ENCODE measurements at places on chromosomes 11 and 22.

DNA sequence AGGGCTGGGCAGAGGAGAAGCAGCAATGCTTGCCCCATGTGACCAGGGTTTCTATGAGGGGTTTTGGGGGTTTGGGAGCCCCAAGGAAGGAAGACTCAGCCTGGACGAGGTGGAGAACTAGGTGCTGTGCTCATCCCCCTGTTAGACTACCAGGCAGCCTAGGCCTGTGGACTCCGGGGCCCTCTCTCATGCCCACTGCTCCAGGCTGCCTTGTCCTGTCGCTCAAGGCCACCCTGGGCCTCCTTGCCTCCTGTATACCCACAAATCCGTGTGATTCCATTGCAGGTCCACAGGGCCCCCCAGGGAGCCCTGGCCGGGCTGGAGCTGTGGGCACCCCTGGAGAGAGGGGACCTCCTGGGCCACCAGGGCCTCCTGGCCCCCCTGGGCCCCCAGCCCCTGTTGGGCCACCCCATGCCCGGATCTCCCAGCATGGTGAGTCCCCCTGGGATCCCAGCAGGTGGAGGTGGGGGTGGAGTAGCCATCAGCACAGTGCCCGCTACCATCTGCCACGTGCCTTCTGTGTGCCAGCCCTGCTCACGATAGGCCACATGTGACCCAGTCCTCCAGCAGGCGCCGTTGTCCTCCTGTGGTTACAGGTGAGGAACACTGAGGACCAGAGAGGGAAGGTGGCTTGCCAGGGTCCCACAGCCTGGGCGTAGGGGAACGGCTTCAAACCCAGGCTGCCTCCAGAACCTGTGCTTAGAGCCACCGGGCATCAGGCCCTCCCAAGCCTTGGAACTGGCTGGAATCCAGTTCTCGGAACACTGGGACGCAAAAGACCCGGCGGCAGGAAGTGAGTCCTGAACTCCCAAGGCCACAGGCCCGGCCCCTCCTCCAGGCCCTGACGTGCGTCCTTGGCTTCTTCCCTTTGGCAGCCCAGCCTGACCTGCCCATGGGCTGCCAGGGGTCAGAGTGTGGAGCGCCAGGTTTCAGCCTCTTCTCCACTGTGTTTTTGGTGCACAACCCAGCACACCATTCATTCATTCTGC is 26.6 kb downstream of the EMID1 start:
- DNase-seq: no peak

DNA sequence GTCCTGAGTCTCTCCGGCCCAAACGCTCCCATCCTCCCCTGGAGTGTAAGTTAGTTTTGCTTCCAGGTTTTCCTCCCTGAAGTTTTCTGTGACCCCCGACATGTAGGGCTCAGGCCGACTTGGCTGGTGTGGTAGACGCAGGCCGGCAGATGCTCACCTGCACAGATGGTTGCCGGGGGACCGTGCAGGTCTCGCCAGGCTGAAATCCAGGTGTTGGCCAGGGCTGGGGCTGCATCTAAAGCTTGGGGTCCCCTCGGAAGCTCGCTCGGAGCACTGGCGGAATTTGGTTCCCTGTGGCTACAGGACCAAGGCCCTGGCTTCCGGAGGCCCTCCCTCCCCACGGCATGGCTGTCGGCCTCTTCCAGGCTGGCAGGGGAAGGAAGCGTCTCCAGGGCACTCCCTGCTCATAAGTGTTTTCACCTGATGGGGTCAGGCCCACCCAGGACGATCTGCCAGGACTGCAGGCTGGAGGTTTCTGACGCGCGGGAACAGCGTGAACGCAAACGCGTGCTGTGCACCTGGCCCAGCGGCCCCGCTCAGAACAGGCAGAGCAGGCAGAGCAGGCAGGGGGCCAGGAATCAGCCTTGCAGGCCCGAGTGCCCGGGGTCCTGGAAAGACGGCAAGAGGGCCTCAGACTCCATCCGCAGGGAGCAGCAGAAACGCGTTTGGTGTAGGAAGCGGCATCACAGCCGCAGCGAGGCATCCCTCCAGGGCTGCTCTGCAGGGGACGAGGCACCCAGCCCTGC is 258.2 kb downstream of the BRD1 start:
- DNase-seq: no peak

DNA sequence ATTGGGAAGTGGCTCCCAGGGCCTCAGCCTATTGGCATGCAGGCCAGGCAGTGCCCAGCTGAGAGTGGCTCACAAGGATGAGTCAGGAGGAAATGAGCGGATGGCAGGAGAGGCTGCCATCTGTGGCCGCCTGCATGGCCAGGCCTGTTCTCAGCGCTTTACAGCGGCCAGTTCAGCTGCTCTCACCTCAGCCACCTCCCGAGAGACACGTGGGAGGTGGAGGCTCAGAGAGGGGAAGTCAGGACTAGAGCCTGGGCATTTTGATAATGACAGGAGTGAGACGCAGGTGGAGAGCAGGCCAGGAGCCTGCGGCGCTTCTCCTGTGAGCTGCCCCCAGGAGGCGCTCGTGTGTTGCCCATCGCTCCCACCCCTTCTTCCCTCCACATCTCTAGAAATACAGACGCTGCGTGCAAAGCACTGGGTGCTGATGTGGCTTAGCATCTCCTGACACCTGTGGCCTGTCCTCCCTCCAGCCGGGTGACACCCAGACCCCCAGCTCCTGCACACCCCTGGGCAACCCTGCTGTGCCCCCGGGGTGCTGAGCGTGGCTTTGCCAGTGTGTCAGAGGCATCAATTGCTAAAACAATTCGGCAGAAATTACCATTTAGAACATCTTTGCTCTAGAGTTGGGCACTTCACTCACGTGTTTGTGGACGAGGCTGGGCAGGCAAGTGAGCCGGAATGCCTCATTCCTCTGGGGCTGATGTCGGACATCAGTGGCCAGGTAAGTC is 21.4 kb upstream of the PANX2 start:
- DNase-seq: peak; percentile 73

- DNase-seq: no peak
Measured at GRCh38 chr11:19320827-19321226, 80.1 kb upstream of the E2F8 start.

GRCh38 chr22:22817468-22818201 is 70.0 kb upstream of the IGLL5 start:
- no peak for DNase-seq
